Stimulated activated CD4-positive, alpha-beta T cell treated with anti-CD3 and anti-CD28 coated beads, Interleukin-15, amount 100 ng/mL, for 24 hours (primary cell): ENCODE measurements at places on chromosomes 6 and 20.

DNA sequence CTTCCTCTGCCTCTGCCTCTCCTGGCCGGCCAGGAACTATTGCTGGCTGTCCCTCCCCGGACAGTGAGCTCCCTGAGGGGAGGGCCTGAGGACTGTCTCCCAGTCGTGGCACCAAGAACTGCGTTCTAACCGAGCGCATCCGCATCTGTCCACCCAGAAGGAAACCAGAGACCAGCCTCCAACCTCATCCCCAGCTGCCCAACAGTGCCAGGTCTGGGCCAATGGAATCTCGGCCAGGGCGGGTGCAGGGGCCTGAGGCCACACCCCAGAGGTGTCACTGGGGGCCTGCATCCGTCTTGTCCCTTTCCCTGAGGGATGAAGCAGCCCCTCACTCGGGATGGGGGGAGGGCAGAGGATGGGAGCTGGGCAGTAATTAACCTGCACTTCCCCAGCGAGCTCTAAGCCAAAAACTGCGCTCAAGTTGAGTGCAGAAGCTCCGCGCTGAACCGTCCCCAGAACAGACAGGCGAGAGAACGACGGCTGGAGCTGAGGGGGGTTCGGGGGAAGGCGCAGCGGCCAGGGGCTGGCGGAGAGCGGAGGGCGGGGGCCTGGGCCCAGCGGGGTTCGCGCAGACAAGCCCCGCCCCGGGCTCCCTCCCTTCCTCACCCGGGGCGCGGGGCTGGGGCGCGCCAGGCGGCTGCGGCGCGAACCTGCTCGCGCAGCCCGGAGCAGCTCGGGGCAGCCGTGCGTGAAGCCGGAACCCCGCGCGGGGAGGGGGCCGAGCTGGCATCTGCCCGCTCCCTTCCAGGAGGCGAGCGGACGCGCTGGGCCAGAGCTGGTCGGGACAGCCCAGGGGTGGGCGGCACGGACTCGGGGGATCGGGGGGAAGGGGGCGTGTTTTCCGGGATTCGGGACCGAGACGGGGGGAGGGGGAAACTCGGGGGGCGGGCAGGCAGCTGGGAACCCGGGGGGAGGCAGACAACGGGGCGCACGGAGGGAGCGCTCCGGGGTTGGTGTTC, 1.4 kb downstream of the TFEB start:
- DNase-seq = peak; percentile 74

GRCh38 chr6:12163149-12163548, 127.0 kb upstream of the EDN1 start:
- DNase-seq = peak; percentile 23

DNA sequence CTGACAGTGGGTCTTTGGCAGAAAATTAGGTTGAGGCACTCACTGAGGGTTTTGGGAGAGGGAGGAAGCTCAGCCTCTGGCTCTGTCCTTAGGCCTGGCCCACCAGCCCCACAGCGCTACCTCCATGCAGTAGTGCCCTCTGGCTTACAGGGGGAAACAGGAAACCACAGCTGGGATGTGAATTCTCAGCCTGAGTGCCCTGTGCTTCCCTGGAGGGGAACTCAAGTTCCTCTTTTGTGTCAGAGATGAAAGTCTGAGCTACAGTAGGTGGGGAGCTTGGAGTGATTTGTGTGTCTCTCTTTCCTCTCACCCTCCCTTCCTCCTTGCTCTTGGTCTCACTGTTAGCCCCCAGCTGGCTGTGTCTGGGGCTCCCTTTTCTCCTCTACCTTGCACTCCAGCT, 48.2 kb upstream of the BLCAP start:
- DNase-seq = no peak

DNA sequence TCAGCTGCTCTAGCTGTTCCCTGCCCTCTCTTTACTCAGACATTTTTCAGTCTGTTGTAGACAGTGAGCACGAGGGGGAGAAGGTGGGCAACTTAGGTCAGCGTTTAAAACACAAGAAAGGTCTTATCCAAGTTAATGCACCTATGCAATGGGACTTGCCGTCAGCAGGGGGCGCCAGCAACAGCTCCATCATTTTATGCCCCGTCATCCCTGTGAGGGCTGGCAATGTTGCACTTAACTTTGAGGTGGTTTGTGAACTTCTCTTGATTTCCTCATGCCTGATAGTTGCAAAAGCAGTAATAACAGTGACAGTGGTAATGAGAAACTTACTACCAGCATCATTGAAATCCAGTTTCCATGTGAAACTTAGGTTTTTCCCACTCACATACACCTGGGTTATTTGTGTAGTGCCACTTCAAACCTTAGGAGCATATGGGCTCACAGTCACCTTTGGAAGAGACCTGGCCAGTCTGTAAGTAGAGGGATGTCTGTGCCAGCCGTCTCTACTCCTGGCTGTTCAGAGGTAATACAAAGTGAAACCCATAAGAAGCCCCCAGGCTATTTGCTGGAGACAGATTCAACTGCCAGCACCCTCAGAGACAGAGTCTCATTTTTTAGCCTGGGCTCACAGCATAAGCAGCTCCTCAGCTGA, 44.9 kb upstream of the ID1 start:
- peak; percentile 83 for DNase-seq

DNA sequence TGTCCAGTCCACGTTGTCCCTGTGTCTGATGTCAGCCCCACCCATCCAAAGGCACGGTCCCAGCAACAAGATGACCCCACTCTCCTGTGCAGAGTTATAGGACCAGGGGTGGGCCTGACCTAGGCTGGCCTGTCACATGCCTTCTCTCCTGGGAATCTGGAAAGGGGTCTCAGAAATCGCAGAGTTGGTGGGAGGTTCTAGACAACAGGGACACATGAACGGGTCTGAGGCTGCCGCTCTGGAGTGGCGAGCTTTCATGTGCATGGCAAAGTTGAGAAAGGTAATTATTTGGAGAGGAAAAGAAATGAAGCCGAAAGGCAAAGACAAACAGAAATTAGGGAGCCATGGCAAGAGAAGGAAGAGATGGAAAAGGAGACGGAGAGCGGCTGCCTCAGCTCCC, 29.5 kb downstream of the BFSP1 start:
- DNase-seq = no peak

GRCh38 chr20:46844965-46845364, 49.7 kb upstream of the EYA2 start:
- DNase-seq = no peak
